ENCODE measurements at places on chromosomes 7 and 10. TPM values are rescaled to one million over a fixed set of nuclear protein-coding genes. Genes with fewer than 3 reads are reported as not detected.

GRCh38 chr10:79052291-79053080 is 16.3 kb upstream of the ZMIZ1 start:
- no peak overlapping the region for H3K4me3 ChIP-seq
- no peak for DNase-seq
- no peaks in the 10 kb centered on the region for H3K36me3 ChIP-seq
- peaks cover 8% of the 10 kb centered on the region for H3K27me3 ChIP-seq
- no peak overlapping the region for H3K27ac ChIP-seq

DNA sequence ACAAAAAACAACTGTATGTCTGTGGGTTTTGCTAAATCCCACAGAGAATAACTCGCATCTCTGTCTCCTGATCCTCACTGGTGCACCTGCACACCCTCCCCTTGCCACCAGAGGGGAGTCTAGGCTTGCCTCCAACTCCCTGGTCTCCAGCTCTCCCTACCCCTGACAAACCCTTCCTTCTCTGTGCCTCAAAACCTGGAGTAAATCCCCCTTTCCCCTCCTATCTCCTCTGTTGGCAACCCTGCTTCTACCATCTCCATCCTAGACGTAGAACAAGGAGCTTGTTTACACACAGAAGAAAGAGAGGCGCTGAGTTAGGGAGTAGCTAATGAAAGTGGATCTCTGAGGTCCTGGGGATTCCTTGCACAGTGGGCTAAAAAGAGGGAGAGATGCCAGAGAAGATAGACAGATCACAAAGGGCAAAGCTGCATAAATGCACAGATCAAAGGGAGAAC is 6.0 kb downstream of the MBLAC1 start:
- peaks cover 13% of the 10 kb centered on the region for H3K4me1 ChIP-seq
- no peaks in the 10 kb centered on the region for H3K27me3 ChIP-seq

DNA sequence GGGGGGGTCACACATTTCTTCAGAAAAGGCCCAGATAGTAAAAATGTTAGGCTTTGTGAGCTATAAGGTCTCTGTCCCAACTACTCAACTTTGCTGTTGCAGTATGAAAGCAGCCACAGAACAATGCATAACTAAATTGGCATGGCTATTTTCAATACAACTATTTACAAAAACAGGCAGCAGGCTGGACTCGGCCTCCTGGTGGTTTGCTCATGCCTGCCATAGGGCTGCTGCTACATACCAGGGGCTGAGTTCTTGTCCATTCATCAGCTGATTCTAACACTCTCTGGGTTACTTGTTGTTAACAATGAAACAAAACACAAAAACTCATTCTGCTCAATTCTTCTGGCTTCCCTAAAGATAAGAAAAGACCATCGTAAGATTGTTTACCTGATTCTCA is 109.4 kb upstream of the ADAM12 start:
- peaks cover 12% of the 10 kb centered on the region for H3K27me3 ChIP-seq
- no peaks in the 10 kb centered on the region for H3K4me1 ChIP-seq
- no peaks in the 10 kb centered on the region for H3K36me3 ChIP-seq

GRCh38 chr7:44320794-44321371 is 4.5 kb downstream of the CAMK2B start:
- no peak overlapping the region for H3K27ac ChIP-seq
- H3K4me1 ChIP-seq = no peaks in the 10 kb centered on the region
- H3K27me3 ChIP-seq = peaks cover 77% of the 10 kb centered on the region
- DNase-seq = no peak

GRCh38 chr10:104032144-104032775 is 53.4 kb downstream of the COL17A1 start:
- no peak overlapping the region for H3K27ac ChIP-seq
- no peaks in the 10 kb centered on the region for H3K4me1 ChIP-seq
- no peaks in the 10 kb centered on the region for H3K27me3 ChIP-seq
- H3K36me3 ChIP-seq = peaks cover 13% of the 10 kb centered on the region
- H3K4me3 ChIP-seq = no peak overlapping the region

- DNase-seq = no peak
- H3K4me3 ChIP-seq = no peak overlapping the region
- H3K27ac ChIP-seq = no peak overlapping the region
- H3K4me1 ChIP-seq = no peaks in the 10 kb centered on the region
Observed at GRCh38 chr7:112892263-112892662, 102.1 kb upstream of the TMEM168 start.

GRCh38 chr7:131194070-131194865 is 133.4 kb upstream of the MKLN1 start:
- no peaks in the 10 kb centered on the region for H3K36me3 ChIP-seq
- DNase-seq = no peak
- H3K4me1 ChIP-seq = no peaks in the 10 kb centered on the region
- no peak overlapping the region for H3K4me3 ChIP-seq
- H3K27ac ChIP-seq = no peak overlapping the region
- no peaks in the 10 kb centered on the region for H3K27me3 ChIP-seq

DNA sequence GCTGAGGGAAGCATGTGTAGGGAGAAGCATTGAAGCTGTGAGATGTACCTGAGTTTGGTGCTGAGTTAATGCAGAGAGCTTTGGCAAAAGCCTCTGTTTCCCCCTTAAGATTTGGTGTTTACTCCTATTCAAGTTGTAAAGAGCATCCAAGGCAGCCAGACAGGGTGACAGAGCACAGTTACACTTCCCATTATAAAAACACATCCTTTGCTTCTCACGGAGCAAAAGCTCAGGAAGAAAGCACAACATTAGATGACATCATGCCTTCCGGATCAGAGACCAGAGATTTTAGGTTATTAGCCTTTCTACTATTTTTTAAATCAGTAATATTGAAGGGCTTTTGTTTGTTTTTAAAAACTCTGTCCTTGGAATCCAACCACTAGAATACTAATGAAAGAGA is 182.9 kb downstream of the DOCK4 start:
- no peaks in the 10 kb centered on the region for H3K4me1 ChIP-seq
- H3K4me3 ChIP-seq = no peak overlapping the region
- no peak overlapping the region for H3K27ac ChIP-seq

DNA sequence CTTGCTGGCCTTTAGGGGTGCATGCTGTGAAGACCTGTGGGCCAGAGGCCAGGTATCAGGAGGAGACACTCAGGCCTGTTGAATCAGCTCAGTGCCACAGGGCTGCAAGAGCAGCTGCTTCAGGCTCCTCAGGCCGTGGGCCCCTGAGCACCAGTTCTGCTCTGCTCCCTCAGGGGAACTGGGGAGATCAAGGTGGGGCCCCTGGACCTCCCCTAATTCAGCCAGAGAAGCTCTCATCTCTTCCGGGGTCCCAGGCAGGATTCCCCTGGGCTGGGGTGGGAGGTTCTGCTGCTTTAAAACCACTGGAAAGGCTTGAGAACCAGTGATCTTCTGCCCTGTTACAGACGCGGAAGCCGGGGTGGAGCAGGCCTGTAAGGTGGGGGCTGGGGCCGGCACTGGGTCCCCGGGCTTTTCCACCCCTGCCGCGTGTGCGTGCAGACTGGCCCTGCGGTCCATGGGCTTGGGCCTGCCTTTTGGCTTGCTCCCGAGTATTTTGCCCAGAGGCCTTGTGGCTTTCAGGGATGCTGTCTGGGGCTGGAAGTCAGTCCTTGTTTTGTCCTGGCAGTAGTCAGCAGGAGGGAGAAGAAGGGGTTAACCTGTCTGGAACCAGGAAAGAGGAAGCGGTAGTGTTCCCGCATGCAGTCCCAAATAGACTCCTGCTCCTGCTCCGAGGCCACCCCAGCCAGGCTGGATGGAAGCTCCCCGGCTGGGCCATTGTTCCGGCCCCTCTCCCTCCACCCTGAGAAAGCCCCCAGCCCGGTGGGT is 74.3 kb downstream of the LHPP start:
- no peak for DNase-seq
- H3K4me1 ChIP-seq = no peaks in the 10 kb centered on the region
- H3K27me3 ChIP-seq = no peaks in the 10 kb centered on the region
- no peaks in the 10 kb centered on the region for H3K36me3 ChIP-seq
- no peak overlapping the region for H3K27ac ChIP-seq

DNA sequence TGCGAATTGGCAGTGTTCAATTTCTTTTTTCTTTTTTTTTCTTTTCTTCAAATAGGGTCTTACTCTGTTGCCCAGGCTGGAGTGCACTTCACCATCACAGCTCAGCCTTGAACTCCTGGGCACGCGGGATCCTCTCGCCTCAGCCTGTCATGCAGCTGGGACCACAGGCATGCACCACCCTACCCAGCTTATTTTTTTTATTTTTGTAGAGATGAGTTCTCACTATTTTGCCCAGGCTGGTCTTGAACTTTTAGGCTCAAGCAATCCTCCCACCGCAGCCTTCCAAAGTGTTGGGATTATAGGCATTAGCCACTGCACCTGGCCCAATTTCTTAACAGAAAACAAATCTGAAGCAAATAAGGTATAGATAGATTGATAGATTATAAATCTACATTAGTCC is 69.3 kb downstream of the SKIDA1 start:
- no peaks in the 10 kb centered on the region for H3K4me1 ChIP-seq
- H3K27me3 ChIP-seq = no peaks in the 10 kb centered on the region
- DNase-seq = no peak
- no peak overlapping the region for H3K27ac ChIP-seq

- no peaks in the 10 kb centered on the region for H3K36me3 ChIP-seq
- no peak overlapping the region for H3K4me3 ChIP-seq
- H3K4me1 ChIP-seq = no peaks in the 10 kb centered on the region
- H3K27ac ChIP-seq = no peak overlapping the region
Observed at GRCh38 chr10:60916025-60916424, 28.0 kb downstream of the RHOBTB1 start.

DNA sequence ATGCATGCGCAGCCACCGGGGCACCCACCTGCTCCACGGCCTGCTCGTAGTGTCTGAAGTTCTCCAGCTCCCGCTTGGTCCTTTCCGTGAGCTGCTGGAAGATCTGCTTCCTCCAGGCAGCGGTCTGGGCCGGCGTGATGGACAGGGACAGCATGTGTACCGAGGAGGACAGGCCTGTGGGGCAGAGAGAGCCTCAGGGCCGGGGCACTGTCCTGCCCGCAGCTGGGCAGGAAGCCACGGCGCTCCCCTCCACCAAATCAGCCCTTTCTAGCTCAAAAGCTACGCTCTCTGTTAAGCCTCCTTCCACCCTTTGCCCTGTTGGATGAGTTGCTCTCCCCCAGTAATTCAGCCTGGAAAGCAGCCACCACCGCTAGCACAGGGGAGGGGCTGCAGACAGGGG is 19.2 kb downstream of the TECPR1 start:
- H3K27me3 ChIP-seq = no peaks in the 10 kb centered on the region
- H3K27ac ChIP-seq = no peak overlapping the region
- no peak overlapping the region for H3K4me3 ChIP-seq

GRCh38 chr7:97021747-97022490 is 2.7 kb downstream of the DLX5 start:
- H3K4me3 ChIP-seq = no peak overlapping the region
- no peak for DNase-seq
- peaks cover 76% of the 10 kb centered on the region for H3K27me3 ChIP-seq
- no peak overlapping the region for H3K27ac ChIP-seq
- H3K4me1 ChIP-seq = peaks cover 21% of the 10 kb centered on the region
- peaks cover 2% of the 10 kb centered on the region for H3K36me3 ChIP-seq

DNA sequence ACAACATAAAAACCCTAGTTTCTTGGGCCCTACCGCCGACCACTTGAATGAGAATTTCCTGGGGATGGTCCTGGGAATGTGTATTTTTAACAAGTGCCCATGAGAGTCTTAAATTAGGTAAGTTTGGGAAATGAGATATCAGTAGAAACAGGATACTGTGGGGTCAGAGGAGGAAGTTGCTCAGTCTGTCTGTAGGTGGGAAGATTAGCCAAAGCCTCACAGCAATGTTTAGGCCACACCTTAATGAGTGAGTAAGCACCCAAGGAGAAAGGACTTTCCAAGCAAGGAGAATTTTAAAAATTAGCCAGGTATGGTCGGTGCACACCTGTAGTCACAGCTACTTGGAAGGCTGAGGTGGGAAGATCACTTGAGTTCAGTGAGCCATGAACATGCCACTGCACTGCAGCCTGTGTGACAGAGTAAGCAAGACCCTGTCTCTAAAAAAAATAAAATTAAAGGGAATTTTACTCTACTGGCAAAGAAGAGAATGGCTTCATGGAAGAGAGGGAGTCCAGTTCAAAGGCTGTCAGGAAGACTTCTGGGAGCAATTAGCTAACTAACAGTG is 31.9 kb downstream of the PAPSS2 start:
- H3K27me3 ChIP-seq = no peaks in the 10 kb centered on the region
- no peaks in the 10 kb centered on the region for H3K4me1 ChIP-seq
- no peak overlapping the region for H3K4me3 ChIP-seq
- DNase-seq = peak; percentile 15
- no peaks in the 10 kb centered on the region for H3K36me3 ChIP-seq

DNA sequence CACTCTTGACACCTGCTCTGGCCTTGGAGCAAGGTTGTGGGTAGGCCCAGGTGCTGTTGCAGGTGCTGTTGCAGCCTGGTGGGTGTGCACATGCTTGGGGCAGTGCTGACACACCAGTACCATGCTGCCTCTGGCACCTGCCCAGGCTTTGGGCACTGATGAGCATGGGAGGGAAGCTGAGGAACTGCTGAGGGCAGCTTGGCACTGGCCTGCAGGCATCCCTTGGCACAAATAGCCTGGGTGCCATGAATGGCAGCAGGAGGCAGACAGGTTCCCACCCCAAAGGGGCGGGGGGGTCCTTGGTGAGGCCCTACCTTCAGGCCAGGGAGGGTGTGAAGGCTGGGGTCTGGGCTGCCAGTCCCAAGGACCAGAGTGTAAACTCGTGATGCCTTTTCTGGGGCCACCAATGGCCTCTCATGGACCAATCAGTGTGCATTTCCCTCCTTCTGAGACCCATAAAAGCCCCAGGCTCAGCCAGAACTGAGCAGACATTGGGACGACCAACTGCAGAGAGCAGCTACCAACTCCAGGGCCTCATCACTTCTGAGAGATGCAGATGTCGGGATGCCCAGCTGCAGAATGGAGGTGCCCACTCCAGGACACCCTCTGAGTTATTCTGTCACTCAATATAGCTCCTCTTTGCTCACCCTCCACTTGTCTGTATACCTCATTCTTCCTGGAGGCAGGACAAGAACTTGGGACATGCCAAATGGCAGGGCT is 547.4 kb downstream of the ZWINT start:
- H3K27ac ChIP-seq = no peak overlapping the region
- no peak overlapping the region for H3K4me3 ChIP-seq
- no peaks in the 10 kb centered on the region for H3K36me3 ChIP-seq
- H3K27me3 ChIP-seq = no peaks in the 10 kb centered on the region
- DNase-seq = no peak

DNA sequence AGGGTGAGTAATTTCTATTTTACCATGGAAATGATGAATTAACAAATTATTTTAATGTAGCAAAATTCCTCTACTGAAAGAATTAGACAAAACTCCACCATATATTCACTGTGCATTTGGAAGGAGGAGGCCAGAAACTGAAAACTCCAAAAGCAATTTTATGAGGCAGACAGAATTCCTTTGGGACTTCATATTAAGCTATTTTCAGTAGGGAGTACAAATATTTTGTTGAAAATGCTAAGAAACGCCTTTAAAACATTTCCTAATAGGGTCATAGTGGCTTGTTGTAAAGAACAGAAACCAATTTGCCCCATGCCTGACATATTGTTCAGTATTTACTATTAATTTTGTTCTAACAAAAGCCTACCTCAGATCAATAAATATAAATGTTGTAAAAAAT is 117.8 kb downstream of the TES start:
- H3K4me1 ChIP-seq = peaks cover 8% of the 10 kb centered on the region
- no peak for DNase-seq

- no peaks in the 10 kb centered on the region for H3K27me3 ChIP-seq
- H3K27ac ChIP-seq = peak overlapping the region; percentile 71
- no peak for DNase-seq
- H3K36me3 ChIP-seq = no peaks in the 10 kb centered on the region
- H3K4me3 ChIP-seq = no peak overlapping the region
- H3K4me1 ChIP-seq = peaks cover 5% of the 10 kb centered on the region
Observed at GRCh38 chr7:138089080-138089901, 13.0 kb downstream of the AKR1D1 start.

NEURL1 gene
- total RNA-seq = 0.22 TPM

NRBF2 gene
- total RNA-seq = 24.9 TPM

GPR158 gene
- total RNA-seq = not detected

UCN3 gene
- total RNA-seq = not detected

RBP3 gene
- total RNA-seq = not detected

SHH gene
- 1.1 TPM for total RNA-seq

TAS2R4 gene
- total RNA-seq = 2.4 TPM

GJD4 gene
- total RNA-seq = not detected

Data from Calu3 (cell line).